ENCODE measurements at places on chromosomes 3 and 15.
A peak's percentile ranks its signal among the peaks of the same experiment; 100 is the strongest.

DNA sequence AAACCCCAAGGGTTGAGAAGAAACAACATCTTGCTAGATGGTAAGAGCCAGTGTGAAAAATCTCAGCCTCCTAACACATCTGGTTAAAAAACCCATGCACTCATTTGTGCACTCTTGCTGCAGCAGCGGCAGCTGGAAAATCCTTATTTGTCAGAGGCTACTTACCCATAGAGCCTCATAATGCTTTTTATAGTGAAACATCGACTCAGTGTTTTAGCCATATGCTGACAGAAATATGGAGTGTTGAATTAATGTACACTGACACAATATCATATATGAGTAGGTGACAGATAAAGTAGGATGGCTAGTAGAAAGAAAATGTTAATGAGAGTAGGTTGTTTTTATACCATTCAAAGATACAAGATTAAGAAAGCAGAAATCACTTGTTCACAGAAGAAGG, 13.0 kb downstream of the SLC9A9 start:
- no peaks in the 10 kb centered on the region for H3K27me3 ChIP-seq
- H3K4me3 ChIP-seq, result no peak overlapping the region
- no peak for DNase-seq
- H3K27ac ChIP-seq, result no peak overlapping the region
- peaks cover 12% of the 10 kb centered on the region for H3K4me1 ChIP-seq
- peaks cover 9% of the 10 kb centered on the region for H3K36me3 ChIP-seq

DNA sequence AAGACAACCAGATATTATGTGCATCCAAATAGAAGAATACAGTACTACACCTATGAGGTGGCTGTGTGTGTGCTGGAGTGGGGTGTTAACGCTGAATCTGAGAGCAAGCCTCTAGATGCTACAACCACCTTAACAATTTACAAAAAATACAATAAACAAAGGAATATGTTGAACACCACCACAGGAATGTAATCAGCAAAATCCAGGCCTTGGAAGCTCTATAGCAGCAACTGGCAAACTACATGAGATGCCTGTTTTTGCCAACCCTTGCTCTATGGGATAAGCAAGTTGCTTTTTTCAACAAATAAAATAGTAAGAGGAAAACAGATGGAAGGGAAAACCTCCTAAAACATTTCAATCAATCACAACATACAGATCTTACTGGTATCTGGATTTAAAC, 23.9 kb downstream of the SLTM start:
- peak overlapping the region; percentile 18 for H3K27ac ChIP-seq
- peaks cover 60% of the 10 kb centered on the region for H3K4me1 ChIP-seq
- no peak for DNase-seq
- peak overlapping the region; percentile 15 for H3K4me3 ChIP-seq
- H3K36me3 ChIP-seq, result peaks cover 5% of the 10 kb centered on the region

GRCh38 chr3:45311953-45312801, 76.2 kb upstream of the LARS2 start:
- DNase-seq, result no peak
- H3K4me1 ChIP-seq, result no peaks in the 10 kb centered on the region
- no peak overlapping the region for H3K4me3 ChIP-seq
- no peaks in the 10 kb centered on the region for H3K36me3 ChIP-seq
- peaks cover 12% of the 10 kb centered on the region for H3K27me3 ChIP-seq
- no peak overlapping the region for H3K27ac ChIP-seq

GRCh38 chr15:39411102-39411989, 169.5 kb upstream of the THBS1 start:
- peaks cover 3% of the 10 kb centered on the region for H3K27me3 ChIP-seq
- no peak overlapping the region for H3K4me3 ChIP-seq
- no peaks in the 10 kb centered on the region for H3K36me3 ChIP-seq
- peaks cover 6% of the 10 kb centered on the region for H3K4me1 ChIP-seq
- H3K27ac ChIP-seq, result no peak overlapping the region

DNA sequence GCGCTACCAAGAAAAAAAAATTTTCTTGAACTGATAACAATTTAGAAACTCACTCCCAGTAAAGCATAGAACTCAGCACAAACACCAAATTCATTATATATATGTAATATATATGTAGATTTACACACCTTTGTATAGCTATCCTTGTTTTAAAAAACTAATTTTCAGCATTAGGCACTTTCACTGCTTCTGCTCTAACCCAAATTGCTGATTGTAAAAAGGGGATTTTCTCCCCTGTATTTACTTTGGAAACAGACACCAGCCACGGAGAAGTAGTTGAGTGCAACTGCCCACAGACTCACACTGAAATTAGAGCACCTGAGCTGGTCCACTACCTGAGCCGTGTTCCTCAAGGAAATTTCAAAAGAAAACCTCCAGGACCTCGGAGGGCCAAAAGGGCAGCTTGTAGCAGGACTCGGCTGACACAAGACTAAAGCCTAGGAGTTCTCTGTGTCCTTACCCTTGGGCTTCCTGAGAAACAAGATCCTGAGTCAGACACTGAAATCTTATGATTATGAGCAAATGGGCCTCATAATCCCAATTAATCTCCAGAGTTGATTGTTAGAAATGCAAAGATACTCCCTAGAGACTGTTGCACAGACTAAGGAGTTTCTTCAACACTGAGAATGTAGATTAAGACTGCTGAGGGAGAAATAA, 106.0 kb downstream of the TNIK start:
- no peaks in the 10 kb centered on the region for H3K27me3 ChIP-seq
- peaks cover 68% of the 10 kb centered on the region for H3K4me1 ChIP-seq
- H3K4me3 ChIP-seq, result no peak overlapping the region
- H3K36me3 ChIP-seq, result peaks cover 2% of the 10 kb centered on the region

- peaks cover 2% of the 10 kb centered on the region for H3K4me1 ChIP-seq
- no peaks in the 10 kb centered on the region for H3K27me3 ChIP-seq
- no peak overlapping the region for H3K27ac ChIP-seq
- no peak overlapping the region for H3K4me3 ChIP-seq
- no peaks in the 10 kb centered on the region for H3K36me3 ChIP-seq
- no peak for DNase-seq
Measured at GRCh38 chr15:31145271-31145911, 43.9 kb upstream of the TRPM1 start.

DNA sequence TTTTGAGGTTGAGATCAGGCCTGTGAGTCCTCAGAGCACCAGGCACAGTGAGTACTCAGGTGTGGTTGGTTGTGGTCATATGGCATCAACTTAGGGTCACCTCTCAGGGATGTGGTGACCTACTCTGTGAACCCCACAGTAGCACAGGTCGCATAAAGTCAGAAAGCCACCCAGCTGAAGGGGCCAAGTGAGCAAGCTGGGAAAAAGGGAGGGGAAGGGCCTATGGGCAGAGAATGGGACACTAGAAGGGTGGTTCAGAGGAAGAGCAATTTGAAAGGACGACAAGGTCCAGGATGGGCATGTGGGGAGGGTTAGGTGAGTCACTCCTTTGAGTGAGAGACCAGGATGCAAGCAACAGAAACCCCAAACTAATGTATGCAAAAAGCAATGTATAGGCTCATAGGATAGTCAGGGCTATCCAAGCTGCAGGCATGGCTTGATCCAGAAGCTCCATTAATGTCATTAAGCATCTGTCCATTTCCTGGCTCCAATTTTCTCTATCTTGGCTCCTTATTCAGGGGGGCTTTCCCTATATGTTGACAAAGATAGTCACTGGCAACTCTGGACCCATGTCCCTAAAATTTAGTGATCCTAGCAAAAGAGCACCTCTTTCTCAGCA, 33.5 kb downstream of the HMCES start:
- H3K27me3 ChIP-seq, result no peaks in the 10 kb centered on the region
- H3K4me3 ChIP-seq, result no peak overlapping the region
- peaks cover 20% of the 10 kb centered on the region for H3K4me1 ChIP-seq
- no peak for DNase-seq
- H3K27ac ChIP-seq, result peak overlapping the region; percentile 80

DNA sequence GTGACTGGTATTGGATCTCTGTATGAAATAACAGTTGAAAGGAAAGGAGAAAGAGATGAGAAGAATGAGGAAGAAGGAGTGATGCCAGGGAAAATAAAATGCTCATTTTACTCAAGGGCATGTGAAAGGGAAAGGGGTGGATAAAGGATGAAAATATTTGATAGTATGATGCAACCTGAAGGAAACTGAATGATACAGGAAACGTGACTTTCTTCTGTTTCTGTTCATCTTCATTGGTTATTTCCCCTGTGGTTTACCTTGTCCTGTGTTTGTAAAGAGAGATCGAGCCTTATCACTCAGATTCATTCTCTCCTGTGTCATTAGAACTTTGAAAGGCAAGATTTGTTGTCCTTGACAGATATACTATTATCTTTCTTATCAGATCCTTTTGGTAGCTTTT, 243.6 kb upstream of the SLITRK3 start:
- H3K27me3 ChIP-seq, result no peaks in the 10 kb centered on the region
- no peak for DNase-seq
- H3K27ac ChIP-seq, result no peak overlapping the region
